ENCODE measurements at places on chromosomes 7 and 10.

DNA sequence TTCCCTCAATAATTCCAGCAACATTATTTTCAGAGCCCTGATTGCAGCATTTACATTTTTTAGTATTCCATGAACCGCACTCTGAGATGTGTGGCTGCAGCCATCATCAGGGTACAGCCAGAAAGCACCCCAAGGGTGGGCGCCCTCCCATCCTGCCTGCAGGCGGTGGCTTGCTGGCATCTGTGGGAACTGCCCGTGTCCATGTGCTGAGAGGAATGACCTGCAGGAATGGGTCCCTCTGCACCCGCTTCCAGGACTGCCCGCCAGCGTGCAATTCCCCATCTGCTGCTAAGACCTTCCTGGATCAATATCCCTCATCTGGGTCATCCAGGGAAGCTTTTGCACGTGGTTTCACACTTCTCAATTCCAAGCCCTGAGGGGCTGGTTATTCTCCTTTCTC lies 32.8 kb upstream of the NUB1 start:
- no peak for DNase-seq

DNA sequence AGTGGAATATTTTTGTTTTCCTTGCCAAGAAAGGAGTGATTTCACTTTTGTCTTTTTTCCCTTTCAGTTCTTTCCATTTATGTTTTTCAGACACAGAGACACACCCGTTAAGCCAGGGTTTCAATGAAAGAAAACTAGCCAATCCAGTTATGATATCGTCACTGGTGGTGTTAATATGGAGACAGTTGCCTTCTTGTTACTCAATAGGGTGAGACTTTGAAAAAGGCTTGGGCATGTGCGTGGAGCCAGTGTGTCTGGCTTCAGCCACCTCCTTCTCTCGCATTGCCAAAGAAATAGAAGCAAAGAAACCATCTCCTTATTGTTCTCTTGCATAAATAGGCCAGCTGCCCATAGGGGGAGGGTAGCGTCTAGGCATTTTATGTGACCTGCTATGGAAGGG lies 84.1 kb upstream of the DLX6 start:
- no peak for DNase-seq

DNA sequence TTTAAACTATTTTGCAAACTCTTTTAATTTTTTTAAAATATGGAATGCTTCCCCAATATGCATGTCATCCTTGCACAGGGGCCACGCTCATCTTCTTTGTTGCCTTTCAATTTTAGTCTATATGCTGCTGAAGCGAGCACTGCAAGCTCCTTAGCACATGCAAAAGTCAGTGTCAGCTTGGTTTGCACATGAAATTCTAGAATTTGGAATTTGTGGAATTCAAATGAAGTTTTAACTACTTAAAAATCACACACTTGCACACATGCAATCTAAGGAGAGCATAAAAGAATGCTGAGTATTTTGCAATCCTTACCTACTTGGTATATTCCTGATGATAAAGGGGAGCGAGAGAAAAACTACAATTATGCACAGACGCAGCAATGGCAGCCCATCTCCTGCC lies 78.3 kb upstream of the ATP6V0A4 start:
- no peak for DNase-seq

- DNase-seq: no peak
Observed at GRCh38 chr7:132491391-132491945, 84.8 kb downstream of the PLXNA4 start.

DNA sequence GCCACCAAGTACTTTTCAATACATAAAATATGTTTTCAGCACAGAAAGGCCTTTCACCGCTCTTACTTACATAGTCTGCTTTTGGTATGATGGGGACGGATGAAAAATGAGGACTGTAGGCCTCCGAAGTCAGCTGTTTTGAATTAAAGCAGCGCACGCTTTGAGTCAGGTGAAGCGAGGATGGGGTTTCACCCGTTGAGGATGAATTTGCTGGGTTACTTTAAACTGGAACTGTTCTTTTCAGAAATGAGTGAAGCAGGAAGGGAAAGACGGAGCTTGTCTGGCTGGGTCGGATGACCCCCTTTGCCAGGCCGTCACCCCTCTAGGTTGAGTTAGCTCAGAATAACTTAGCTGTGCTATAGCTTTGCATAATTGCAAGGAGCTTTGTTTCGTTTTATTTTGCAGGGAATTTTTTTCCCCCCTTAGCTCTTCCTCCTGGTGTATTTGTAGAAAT lies 40.0 kb downstream of the CUX1 start:
- DNase-seq: no peak

DNA sequence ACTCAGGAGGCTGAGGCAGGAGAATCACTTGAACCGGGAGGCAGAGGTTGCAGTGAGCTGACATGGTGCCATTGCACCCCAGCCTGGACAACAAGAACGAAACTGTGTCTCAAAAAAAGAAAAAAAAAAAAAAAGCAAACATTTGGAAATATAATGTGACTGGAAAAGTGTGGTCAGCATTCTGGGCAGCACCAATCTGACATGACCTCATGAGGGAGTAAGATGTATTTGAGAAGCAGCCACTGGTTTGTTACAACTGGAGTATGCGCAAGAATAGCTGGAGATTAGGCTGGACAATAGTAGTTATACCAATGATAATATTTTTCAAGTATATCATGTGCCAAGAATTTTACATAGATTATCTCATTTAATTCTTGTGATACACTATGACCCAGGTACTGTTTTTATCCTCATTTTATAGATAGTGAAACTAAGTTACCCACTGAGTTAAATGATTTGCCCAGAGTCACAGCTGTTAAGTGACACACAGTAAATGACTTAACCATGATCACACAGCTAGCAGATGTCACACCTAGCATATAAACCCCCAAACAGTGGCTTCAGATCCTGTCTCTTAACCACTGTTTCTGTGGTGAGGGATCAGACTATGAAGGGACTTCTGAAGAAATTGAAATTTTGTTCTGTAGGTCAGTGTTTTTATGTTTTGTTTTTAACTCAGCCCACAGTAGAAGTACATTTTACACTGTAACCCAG lies 11.1 kb downstream of the MCU start:
- no peak for DNase-seq

- DNase-seq: no peak
Observed at GRCh38 chr7:3301449-3301731, 338 bp downstream of the SDK1 start.

DNA sequence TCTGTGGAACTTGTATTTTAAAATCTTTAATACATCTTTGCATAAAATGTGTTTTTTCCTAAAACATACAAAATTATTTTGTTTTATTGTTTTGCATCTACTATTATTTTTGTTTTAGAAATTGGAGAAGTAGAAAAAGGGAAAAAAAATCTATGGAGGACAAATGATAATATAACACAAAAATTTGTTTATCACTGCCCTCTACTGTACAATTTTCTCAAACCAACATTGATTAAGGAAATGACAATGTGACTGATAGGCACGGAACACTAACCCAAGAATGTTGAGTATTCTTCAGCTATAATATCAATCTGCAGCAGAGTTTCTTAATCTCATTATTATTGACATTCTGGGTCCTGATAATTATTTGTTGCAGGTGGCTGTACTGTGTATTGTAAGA lies 9.5 kb upstream of the ING3 start:
- peak; percentile 10 for DNase-seq

DNA sequence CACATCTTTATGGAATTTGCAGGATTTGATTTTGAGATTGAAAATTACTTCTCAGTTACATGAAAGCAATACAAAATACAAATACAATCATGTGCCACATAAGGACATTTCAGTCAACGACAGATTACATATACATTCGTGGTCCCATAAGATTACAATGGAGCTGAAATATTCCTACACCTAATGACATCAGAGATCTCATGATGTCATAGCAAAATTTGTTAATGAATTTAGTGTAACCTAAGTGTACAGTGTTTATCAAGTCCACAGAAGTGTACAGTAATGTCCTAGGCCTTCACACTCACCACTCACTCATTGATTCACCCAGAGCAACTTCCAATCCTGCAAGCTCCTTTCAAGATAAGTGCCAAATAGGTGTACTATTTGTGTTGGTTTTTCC lies 126.5 kb downstream of the GPAM start:
- no peak for DNase-seq

DNA sequence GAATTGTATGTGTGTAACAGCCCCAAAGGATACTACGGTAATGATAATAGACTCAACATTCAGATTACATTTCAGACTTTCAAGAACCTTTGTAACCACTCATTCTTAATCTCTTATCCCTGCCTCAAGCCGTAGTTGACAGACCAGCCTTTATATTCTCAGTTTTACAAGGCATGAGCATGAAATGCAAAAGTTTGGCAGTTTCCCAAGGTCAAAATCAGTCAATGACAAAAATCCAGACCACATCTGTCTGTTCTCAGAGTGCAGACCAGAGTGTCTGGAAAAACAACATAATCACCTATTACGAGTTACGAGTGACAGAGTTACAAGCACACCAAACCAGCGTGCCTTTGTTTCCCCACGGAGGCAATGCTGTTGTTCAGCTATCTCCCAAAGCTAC lies 178.6 kb upstream of the LRGUK start:
- no peak for DNase-seq

- no peak for DNase-seq
Observed at GRCh38 chr10:88193018-88193417, 329.6 kb downstream of the PTEN start.

DNA sequence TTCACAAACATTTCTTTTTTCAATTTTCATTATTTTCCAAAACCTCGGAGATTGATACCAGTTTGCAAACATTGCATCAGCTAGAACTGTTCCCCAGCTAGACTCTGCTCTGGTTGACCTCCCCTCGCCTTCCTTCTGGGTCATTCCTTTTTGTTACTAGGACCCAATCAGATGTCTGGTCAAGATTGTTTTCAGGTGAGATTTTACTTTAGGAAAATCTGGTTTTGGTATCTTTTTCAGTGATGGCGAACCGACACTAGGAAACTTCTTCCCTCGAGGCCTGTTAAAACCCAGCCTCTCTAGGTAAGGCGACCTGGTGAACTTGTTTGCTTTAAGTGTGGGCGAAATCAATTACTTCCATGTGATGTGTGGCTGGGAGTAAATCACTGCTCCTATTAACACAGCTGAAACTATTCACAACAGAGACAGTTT lies 8.4 kb downstream of the PROSER2 start:
- no peak for DNase-seq

- no peak for DNase-seq
Observed at GRCh38 chr7:76089865-76090475, 42.1 kb downstream of the MDH2 start.

DNA sequence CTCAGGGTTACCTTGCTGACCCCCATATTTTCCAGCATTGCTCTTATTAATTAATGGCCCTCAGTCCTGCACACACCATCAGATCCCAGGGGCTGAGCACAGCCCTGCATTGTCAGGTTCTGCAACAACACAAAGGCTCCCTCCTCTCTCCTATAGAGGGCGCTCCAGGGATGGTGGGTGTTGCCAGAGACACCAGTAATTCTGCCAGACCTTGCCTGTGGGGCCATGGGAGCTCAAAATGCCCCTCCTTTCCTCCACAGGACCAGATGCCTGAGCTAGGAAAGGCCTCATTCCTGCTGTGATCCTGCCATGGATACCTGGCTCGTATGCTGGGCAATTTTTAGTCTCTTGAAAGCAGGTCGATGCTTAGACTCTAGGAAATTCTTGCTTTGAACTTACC lies 42.8 kb upstream of the PRSS58 start:
- DNase-seq: peak; percentile 42

- DNase-seq: peak; percentile 62
Observed at GRCh38 chr7:39741942-39742623, 118.7 kb downstream of the RALA start.

GRCh38 chr7:20374399-20374798 lies 43.7 kb downstream of the ITGB8 start:
- no peak for DNase-seq

DNA sequence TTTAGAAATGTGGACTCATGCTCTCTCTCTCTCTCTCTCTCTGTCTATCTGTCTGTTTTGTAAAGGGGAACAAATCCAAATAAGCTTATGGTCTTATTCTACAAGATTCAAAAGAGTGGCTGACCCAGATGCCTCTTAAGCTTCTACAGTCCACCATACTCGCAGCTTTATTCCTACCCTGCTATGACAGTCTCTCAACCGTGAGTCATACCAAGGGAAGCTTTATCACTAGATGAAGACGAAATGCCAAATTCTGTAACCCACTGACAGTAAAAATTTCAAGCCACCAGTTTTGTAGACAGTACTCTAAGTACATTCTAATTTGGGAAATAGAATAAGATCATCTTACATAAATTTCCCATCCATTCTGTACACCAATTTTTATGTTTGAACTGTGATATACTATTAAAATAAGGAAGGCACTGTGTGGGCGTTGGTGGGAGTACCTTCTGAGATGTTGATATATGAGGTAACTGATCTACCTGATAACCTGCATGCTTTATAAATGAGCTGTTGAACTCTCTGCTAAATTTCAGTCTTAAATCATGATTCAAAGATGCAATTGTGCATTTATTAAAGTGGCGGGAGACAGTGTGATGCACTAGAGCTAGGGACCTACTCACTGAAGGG lies 153.2 kb downstream of the KLF6 start:
- DNase-seq: no peak

- DNase-seq: no peak
Observed at GRCh38 chr7:1053002-1053411, 8.7 kb downstream of the GPR146 start.

DNA sequence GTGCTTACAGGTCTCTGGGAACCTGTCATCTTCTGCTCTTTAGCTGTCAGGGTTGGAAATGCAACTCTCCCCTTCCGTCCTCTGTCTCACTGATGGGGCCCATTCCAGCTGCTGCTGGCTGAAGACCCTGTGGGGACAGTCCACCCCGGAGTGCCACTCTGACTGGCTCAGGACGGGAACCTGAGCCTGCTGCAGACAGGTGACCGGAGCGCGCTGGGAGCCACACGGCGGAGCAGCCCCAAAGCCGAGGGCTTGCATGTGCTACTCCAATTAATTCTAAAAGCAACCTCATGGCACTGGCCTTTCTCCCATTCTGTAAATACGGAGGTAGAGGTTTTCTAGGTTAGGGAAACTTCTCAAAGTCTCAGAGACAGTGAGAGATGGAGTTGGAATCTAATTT lies 223.5 kb upstream of the PITRM1 start:
- DNase-seq: no peak

DNA sequence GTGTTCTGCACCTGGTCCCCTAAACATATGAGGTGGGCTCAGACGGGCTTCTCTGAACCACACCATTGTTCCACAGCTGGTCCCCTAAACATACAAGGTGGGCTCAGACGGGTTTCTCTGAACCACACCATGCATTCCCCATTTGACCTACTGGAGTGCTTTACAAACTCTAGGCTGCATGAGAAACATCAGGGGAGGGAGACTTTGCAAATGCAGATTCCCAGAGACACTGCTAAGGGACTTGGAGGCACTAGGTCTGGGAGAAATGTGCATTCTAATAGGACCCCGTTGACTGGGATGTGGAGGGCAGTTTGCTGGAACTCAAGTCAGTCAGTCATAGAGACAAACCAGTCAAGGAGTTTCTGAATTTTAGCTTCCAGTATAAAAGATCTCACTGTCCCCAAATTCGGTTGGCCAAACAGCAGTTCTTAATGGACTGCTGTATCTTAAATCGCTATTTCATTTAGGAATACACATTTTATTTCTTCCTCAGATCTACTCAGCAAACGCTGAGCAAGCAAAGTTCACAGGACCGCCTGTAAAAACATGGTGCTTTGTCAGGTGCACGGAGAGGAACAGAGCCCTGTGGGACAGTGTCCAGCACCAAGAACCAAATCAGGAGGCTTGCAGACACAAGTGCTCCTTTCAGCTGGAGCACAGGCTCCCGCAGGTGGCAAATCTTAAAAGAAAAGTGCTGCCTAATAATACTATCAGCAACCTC lies 198.8 kb downstream of the SFMBT2 start:
- no peak for DNase-seq

Measured in CD4-positive, alpha-beta T cell treated with Interleukin-2 at 100 ng/mL for 4 hours (primary cell).